CD4-positive, CD25-positive, alpha-beta regulatory T cell (primary cell): ENCODE measurements at places on chromosomes 6 and 20. TPM values are rescaled to one million over a fixed set of nuclear protein-coding genes. Genes with fewer than 3 reads are reported as not detected.

The OGFRL1 gene
- polyA plus RNA-seq: 1.3 TPM

DNA sequence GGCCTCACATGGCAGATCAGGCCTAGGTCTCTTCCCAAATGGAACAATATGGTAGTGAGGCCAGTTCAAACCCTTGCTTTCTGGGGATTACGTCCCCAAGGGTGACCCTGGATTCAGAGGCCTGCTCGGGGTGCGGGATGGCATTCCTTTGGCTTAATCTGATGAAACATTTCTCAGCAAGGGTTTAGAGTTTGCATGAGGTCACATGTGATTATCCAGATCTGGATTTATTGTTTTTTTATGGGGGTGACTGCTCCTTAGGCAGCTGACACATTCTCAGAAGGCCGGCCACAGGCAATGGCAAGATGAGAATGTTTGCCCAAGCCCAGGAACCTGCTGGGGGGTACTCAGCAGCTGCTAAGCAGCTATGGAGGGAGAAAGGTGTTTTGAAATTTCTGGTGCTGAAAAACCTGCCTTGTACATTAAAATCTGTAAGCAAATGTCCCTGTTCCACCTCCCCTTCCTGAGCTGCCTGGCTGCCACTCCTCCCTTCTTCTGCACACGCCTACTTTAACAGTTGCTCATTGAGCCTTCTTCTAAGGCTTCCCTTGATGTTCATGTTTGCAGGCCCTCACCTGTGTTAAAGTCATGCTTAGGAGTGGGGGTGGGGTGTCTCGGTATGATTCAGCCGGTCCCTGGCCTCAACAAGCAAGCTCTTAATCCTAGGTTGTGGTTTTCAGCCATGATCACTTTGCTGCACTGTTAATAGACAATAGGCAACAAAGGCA is 37.9 kb upstream of the FUCA2 start:
- H3K4me3 ChIP-seq: peak overlapping the region; percentile 4
- no peaks in the 10 kb centered on the region for H3K27me3 ChIP-seq
- H3K36me3 ChIP-seq: no peaks in the 10 kb centered on the region
- peaks cover 73% of the 10 kb centered on the region for H3K4me1 ChIP-seq

The ASXL1 gene
- polyA plus RNA-seq: 20.5 TPM

- H3K36me3 ChIP-seq: no peaks in the 10 kb centered on the region
- H3K4me3 ChIP-seq: no peak overlapping the region
- no peaks in the 10 kb centered on the region for H3K4me1 ChIP-seq
- H3K27ac ChIP-seq: no peak overlapping the region
- no peaks in the 10 kb centered on the region for H3K27me3 ChIP-seq
Observed at GRCh38 chr6:165055231-165055630, 254.2 kb downstream of the C6orf118 start.

GRCh38 chr6:27809067-27809938 is 102.9 kb downstream of the OR2B2 start:
- H3K27me3 ChIP-seq: no peaks in the 10 kb centered on the region
- H3K27ac ChIP-seq: peak overlapping the region; percentile 92
- no peak for DNase-seq
- peak overlapping the region; percentile 92 for H3K4me3 ChIP-seq
- no peaks in the 10 kb centered on the region for H3K36me3 ChIP-seq
- peaks cover 52% of the 10 kb centered on the region for H3K4me1 ChIP-seq

DNA sequence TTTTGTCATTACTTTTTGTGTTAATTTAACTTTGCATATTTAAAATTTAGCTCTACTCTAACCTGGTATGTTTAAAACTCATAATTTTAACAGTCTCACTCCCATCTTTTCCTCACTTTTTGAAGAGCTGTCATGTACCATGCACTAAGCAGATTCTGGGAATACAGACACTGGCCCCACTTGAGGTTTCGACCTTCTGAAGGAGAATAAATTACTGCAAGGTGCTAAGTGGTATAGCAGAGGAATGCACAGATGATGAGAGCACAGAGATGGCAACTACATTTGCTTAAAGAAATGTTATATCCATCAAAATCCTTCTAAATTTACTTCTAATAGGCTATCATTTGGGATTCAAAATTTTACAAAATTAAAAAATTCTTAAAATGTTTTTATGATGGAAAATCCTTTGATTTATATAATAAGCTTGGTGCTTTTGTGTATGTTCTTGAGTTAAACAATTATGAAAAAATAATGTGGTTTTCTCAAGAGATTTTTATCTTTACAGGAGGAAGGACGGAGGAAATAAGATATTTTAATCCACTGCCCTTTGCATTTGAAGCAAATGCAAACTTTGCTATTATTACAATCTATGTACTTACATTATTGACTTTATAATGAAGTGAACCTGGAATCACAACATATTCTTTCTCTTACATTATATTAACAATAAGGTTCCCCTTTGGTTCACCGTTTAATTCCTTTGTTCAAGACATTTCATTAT is 79.3 kb downstream of the AHI1 start:
- H3K4me1 ChIP-seq: no peaks in the 10 kb centered on the region
- DNase-seq: no peak
- no peak overlapping the region for H3K4me3 ChIP-seq
- H3K36me3 ChIP-seq: no peaks in the 10 kb centered on the region
- no peak overlapping the region for H3K27ac ChIP-seq
- H3K27me3 ChIP-seq: no peaks in the 10 kb centered on the region

- H3K4me3 ChIP-seq: no peak overlapping the region
- no peaks in the 10 kb centered on the region for H3K27me3 ChIP-seq
- DNase-seq: no peak
- no peaks in the 10 kb centered on the region for H3K36me3 ChIP-seq
- H3K4me1 ChIP-seq: no peaks in the 10 kb centered on the region
Observed at GRCh38 chr20:58623579-58624473, 27.3 kb upstream of the STX16 start.

DNA sequence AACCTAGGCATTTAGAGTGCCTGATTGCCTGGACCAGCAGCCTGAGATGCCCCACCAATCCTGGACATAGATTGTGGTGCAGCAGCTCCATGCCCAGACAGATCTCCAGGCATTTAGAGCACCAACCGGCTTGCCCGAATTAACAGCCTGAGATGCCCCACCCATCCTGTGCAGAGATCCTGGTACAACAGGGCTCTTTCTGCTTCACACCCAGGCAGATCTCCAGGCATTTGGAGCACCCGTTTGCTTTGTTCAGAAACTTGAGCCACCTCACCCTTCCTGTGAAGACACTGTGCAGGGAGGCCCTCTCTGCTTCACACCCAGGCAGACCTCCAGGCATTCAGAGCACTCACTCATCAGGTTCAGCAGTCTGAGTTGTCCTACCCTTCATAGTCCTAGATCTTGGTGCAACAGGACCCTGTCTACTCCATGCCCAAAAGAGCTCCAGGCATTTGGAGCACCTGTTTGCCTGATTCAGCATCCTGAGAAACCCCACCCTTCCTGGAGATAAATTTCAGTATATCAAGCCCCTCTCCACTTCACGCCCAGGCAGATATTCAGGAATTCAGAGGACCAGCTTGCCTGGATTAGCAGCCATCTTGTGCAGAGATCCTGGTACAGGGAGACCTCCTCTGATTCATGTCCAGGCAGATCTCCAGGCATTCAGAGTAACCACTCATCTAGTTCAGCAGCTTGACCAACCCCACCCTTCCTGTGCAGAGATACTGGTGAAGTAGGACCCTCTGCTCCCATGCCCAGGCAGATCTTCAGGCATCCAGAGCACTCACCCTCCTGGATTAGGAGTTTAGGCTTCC is 189.2 kb upstream of the FERMT1 start:
- no peaks in the 10 kb centered on the region for H3K27me3 ChIP-seq
- DNase-seq: no peak
- no peaks in the 10 kb centered on the region for H3K4me1 ChIP-seq

DNA sequence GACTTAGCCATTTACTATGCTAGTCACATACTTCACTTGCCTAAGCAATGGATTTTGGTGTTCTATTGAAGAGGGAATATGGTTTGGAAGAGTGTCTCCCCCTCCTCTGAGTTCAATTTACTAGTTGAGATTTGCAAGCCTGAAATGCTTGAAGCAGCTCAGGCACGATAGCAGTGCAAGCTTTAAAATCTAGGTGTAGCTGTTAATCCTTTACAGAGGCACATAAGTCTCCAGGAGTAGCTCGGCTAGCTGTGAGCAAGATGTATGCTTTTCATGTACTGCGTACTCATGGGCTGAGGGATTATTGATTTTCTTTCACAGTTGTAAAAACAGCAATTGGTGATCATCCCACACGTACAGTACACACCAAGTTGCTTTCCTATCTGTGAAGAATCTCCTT is 726 bp downstream of the FLRT3 start:
- H3K36me3 ChIP-seq: no peaks in the 10 kb centered on the region
- no peak overlapping the region for H3K27ac ChIP-seq
- H3K4me1 ChIP-seq: no peaks in the 10 kb centered on the region

The ADAM33 gene
- not detected for polyA plus RNA-seq

- DNase-seq: no peak
- no peak overlapping the region for H3K27ac ChIP-seq
- no peak overlapping the region for H3K4me3 ChIP-seq
- H3K36me3 ChIP-seq: no peaks in the 10 kb centered on the region
Observed at GRCh38 chr20:15451241-15451640, 1113.8 kb upstream of the FLRT3 start.

The EDN3 gene
- not detected for polyA plus RNA-seq

- no peak overlapping the region for H3K4me3 ChIP-seq
- H3K4me1 ChIP-seq: no peaks in the 10 kb centered on the region
- DNase-seq: no peak
Observed at GRCh38 chr6:169852504-169853195, 101.2 kb downstream of the ERMARD start.

GRCh38 chr6:32602383-32602782 is 12.7 kb upstream of the HLA-DRB1 start:
- no peaks in the 10 kb centered on the region for H3K36me3 ChIP-seq
- H3K4me3 ChIP-seq: no peak overlapping the region
- H3K27ac ChIP-seq: no peak overlapping the region
- no peaks in the 10 kb centered on the region for H3K27me3 ChIP-seq
- peaks cover 4% of the 10 kb centered on the region for H3K4me1 ChIP-seq
- no peak for DNase-seq

The PRDM1 gene
- polyA plus RNA-seq: 71.6 TPM

DNA sequence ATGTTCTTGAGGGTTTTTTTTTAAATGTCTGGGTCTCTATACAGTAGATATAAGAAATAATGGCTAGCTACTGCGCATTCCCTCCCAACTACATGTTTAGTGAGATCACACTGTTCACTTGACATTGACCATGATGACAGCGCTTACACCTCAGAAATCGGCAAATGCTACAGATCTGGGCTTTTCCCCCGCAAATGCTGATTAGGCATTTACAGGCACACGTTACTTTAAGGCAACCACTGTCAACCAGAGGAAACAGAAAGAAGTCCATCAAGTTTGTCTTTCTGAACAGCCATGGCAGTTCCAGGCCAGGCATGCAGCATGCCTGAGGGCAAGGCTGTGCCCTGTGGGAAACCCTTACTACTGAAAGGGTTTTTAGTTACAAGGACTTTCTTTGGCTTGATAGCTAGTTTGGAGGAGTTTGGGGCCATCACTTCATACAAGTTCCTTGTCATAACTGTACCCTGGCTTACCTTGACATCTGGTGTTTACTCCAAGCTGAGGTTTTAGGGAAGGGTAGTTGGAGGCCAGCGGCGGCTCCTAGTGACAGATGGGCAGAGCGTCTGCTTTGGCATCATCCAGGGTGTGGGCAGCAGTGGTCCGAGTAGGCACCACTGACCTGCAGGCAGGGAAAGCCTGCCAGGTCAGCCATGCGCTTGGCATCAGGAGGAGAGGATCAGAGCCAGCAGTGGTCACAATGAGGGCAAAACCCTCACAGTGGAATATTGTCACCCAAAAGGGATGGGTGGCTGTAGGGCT is 43.0 kb downstream of the CFAP61 start:
- H3K27me3 ChIP-seq: no peaks in the 10 kb centered on the region
- H3K4me3 ChIP-seq: no peak overlapping the region
- H3K36me3 ChIP-seq: no peaks in the 10 kb centered on the region
- no peak for DNase-seq

- no peaks in the 10 kb centered on the region for H3K27me3 ChIP-seq
- no peak overlapping the region for H3K4me3 ChIP-seq
- H3K36me3 ChIP-seq: peaks cover 60% of the 10 kb centered on the region
- DNase-seq: no peak
- H3K4me1 ChIP-seq: no peaks in the 10 kb centered on the region
- H3K27ac ChIP-seq: no peak overlapping the region
Observed at GRCh38 chr20:63886921-63887320, 8.0 kb upstream of the DNAJC5 start.

The CST2 gene
- not detected for polyA plus RNA-seq

DNA sequence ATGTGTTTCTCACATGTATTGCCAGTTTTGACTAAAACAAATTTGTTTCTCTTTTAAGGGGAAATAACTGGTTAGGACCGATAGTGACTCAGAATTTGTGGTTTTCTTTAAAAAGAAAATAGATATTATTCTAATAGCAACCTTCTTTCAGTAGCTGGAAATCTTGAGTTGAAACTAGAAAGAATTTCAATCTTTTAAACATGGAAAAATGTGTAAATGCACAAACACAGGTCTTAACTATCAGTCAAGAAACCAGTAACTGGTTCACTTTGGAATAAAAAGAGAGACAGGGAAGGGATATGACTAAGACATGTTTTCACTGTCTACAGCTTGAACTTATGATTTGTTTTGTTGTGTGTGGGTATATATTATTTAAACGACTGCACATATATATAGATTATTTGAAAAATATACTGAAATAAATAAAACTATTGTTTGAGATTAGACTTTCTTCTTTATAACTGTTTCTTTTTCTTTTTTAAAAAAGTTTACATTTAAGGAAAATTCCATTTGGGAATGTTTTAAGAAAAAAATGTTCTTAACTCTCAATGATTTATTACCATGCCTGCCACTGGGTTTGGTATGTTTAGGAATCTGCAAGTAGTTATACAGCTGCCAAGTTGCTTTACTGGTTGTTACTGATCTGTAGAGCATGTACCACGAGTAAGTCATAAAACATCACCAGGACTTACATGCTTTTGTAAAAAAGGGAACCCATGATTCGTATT is 753.3 kb upstream of the MARCKS start:
- H3K27ac ChIP-seq: no peak overlapping the region
- no peaks in the 10 kb centered on the region for H3K36me3 ChIP-seq
- H3K4me1 ChIP-seq: no peaks in the 10 kb centered on the region
- no peaks in the 10 kb centered on the region for H3K27me3 ChIP-seq

The HLA-E gene
- polyA plus RNA-seq: 2,637 TPM

The KHDC3L gene
- not detected for polyA plus RNA-seq
